ENCODE measurements at places on chromosomes 5 and 9.

DNA sequence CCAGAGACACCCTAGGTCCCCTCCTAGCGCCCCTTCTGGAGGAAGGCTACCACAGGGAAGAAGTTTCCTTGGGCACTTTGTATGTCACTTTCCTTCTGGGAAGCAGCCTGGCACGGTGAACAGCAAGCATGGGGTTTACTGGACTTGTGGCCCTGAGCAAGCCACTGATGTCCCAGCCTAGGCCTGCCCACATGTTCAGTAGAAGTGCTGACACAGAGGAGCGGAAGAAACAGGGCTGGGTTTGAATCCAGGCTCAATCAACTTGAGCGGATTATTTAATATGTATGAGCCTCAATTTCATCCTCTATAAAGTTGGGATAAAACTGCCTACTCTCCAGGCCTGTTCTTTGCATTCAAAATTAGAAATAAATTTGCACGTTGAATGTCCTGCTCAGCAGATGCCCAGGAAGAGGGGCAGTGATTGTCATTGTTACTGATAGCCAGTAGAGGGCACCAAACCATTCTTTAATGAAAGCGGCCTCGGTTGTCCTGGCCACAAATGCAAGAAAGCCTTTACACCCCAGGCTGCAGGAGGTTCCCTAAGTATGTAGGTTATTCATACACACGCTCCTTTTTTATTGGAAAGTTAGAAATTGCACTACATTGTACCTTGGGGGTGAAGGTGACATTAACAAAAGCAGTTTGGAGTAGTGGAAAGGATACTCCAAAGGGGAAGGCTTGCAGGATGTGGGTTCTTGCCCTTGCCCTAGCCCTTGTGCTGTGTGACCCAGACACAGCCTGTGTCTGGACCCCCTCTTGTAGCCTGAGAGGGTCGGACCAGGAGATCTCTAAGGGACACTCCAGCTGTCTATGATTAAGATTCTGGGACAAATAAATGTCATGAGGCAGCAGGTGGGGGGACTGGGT, 13.4 kb upstream of the XPA start:
- peak; percentile 75 for DNase-seq

- DNase-seq, result no peak
Observed at GRCh38 chr5:1519631-1520210, 4.0 kb downstream of the LPCAT1 start.

- no peak for DNase-seq
Observed at GRCh38 chr9:29209748-29210291, 1636.5 kb upstream of the C9orf72 start.

DNA sequence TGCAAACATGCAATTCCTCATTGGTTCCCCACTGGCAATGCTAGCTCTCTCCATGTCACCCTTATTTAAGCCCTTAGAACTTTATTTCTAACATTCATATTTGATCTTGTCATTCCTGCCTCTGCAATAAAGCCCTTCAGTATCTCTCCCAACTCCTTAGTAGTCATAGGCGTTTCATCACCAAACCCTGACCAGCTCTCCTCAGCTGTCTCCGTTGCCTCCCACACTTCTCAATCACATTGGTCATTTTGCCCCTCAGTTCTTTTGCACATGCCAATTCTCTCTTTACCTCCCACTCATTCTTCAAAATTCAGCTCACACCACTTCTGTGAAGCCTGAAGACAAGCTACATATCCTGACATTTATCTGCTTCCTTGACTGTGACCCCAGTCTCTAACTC, 2.8 kb upstream of the RUSC2 start:
- DNase-seq, result no peak

DNA sequence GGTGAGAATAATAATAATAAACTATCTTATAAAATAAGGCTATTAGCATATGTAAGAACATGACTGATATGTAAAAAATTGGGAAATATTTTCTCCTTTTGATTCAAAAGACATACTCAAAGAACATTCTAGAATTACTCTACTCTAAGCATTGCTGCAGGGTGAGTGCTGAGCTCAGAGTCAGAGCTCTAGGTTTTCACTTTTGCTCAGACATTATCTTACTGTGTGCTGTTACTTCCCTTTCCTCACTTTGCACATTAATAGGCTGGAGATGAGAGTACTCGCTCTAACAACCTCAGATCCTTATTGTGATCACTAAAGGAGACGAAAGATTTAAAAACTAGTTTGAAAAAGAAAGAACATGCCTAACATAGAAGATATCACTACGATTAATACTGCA, 99.4 kb upstream of the C9orf72 start:
- DNase-seq, result no peak

GRCh38 chr5:124870070-124870469, 123.6 kb upstream of the ZNF608 start:
- no peak for DNase-seq

GRCh38 chr5:160054831-160055230, 45.9 kb downstream of the TTC1 start:
- DNase-seq, result no peak

GRCh38 chr5:5387192-5387591, 35.3 kb upstream of the ICE1 start:
- no peak for DNase-seq

DNA sequence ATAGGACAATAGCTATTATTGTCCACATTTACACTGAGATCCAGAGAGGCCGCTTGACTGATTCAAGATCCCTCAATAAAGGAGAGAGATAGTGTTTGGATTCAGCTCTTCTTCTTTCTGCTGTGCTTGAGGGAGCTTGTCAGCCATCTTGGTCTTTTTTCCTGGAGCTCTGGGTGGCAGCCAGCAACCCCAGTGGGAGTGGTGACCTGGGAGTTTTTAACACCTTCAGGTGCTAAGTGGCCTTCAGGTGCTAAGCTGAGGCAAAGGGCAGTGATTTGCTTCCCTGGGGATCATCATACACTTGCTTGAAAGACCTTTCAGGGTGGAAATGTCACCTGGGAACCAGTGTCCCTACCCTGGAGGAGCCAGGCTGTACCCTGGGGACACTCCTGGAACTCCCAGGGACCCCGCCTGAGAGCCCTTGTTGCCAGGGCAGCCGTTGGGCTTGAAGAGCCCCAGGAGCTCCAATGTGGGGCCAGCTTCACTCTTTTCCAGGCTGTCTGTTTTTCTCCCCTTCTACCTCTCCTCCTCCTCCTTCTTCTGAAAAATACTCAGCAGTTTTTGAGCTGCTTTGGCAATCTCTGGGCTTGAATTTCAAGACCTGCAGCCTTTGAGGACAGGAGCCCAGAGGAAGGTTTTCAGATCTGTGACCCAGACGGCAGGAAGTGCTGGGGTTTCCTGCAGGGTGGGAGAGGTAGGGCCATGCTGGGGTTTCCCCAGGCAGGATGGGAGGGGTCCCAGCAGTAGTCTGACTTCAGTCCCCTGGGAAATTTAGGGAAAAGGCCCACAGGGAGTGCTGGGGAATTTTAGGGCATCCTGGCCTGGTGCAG, 59.7 kb downstream of the FGF18 start:
- DNase-seq, result no peak

- DNase-seq, result no peak
Observed at GRCh38 chr5:16952968-16953671, 17.0 kb upstream of the MYO10 start.

DNA sequence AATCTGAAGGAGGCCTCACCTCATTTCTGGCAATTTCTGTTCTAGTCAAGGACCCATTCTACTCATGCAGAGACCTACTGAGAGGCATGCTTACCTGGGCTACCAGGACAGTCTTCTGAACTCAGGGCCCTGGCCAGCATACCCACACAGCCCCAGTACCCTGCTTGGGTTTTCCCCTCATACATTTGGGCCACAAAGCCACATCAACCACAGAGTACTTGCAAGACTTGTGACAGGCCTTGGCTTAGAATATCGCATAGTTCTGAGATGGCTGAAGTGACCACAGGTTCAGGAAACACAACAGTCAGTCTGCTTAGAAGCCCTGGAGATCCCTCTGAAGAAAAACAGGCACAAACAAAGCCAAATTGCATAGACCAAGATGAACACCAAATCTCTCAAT, 758.8 kb upstream of the CDH9 start:
- DNase-seq, result peak; percentile 79

- DNase-seq, result no peak
Observed at GRCh38 chr9:127968042-127968441, 12.7 kb downstream of the EEIG1 start.

GRCh38 chr5:6354848-6355247, 23.5 kb downstream of the MED10 start:
- DNase-seq, result no peak

DNA sequence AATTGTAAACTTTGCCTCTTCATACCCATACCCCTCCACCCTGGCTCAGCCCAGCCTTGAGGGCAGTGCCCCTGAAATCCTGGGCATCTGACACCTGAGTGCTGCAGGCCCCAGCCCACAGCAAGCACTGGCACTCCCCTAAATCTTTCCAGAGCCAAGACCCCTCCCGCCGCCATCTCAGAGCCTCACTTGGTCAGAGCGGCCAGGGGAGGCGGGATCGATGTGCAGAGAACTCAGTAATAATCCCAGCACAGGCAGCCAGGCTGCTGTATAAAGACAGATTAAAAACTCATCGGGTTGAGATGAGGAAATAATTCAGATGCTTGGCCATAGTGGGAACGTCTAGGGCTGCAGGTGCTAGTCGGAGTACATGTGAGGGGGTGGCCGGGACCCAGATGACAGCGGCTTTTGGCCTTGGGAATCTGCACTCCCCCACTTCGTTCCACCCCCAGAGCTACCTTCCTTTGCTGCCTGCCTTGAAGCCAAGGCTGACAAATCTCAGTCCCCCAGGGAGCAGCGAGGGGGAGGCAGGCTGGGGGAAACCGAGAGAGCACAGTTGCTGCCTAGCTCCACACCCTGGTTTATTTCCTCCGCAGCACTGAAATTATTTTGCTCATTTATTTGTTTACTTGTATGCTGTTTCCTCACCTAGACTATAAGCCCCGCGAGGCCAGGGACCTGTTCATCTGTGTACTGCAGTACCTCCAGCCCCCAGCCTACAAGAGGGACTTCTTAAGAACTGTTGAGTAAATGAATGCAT, 19.5 kb upstream of the ARAP3 start:
- peak; percentile 30 for DNase-seq

GRCh38 chr9:8366161-8366926, 566.8 kb upstream of the DMAC1 start:
- no peak for DNase-seq

DNA sequence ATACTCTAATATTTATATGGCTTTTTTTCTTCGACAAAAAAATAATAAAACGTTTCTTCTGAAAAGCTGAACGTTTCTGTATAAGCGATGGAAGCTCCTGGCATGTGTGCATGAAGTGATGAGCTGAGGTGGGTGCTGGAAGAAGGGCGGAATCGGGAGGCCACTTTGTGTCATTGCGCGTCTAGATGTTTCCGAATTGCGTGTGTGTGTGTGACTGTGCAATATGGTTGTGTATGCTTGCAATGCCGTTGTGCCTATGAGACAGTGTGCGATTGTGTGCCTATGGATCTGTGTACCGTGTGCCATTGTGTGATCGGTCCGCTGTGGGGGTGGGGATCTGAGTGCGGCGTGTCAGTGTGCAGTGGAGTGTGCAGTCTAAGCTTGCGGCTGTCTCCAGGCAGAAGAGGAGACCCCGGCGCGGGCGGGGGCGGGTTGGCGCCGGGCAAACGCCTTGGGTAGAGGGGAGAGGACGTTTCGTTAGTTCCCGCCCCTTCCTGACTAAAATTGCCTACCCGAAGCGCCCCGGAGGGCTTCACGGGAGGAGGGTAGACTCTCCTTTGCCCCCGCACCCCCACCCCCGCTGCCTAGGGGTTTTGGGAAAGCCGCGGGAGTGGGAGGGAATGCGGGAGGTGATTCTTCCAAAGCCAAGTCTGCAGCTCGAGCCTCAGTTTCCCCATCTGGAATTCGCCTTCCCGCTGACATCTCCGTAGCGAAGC, 24.2 kb downstream of the PCDHGC5 start:
- no peak for DNase-seq

GRCh38 chr5:34751807-34752736, 86.9 kb upstream of the TTC23L start:
- DNase-seq, result no peak

GRCh38 chr9:5113523-5113922, 71.9 kb downstream of the INSL6 start:
- no peak for DNase-seq

GRCh38 chr5:141840280-141840812, 37.9 kb downstream of the PCDH1 start:
- DNase-seq, result no peak

- DNase-seq, result no peak
Observed at GRCh38 chr5:19767987-19768386, 220.0 kb downstream of the CDH18 start.

DNA sequence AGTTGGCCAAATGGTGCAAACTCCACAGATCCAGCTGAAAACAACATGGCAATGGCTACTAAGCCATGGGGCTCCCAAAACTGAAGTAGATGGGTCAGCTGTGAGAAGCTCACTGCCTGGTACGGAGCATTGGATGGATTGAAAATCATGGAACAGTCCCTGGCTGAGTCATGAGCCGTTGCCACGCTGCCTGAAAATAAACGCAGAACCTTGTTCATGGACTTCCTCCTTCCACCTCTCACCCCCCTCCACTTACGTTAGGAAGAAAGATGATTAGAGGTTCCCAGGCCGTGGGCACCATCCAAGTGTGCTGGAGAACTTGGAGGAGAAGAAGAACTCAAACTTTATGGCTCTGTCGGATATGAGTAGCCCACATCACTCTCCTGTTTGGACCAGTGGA, 6.8 kb upstream of the DIPK1B start:
- no peak for DNase-seq

GRCh38 chr5:17241635-17242034, 24.2 kb downstream of the BASP1 start:
- DNase-seq, result no peak

DNA sequence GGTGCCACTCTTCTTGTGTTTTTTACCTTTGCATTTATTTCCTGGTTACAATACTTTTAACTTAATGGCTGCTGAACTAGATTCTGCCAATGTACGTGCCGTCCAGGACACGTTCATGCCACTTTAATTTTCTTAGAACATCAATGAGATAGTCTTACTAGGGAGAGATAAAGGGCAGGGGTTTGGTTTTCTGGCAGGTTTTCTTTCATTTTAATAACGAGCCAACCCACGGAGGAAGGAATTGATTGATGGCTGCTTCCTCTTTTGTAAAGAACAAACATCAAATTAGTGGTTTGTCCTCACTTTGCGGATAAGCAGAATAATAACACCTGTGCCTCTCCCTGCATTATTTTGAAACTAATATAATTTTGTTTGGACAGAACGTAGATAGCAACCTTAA, 135.7 kb downstream of the DOCK8 start:
- DNase-seq, result no peak

DNA sequence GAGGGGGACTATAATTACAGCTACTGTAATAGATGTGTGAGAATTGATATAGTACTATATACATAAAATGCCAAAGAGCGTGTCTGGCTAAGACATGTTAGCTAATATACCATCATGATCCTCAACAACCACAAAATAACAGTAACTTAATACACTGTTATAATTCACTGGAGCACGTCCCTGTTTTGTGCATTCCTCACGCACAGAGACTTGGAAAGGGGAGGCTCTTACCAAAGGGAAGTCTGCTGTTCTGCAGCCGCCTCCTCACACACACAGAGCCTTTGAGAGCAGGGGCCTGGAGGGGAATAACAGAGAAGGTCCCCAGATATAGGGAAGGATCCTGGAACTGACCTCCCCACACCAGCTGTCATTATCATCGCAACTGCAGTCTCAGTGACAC, 97.3 kb downstream of the ANKRD18A start:
- DNase-seq, result no peak

Measured in MM.1S (cell line).